ENCODE measurements at places on chromosomes 5 and 9. TPM values are rescaled to one million over a fixed set of nuclear protein-coding genes. Genes with fewer than 3 reads are reported as not detected.

The TNFSF15 gene
- total RNA-seq, result 0.09 TPM

The RNF180 gene
- 0.63 TPM for total RNA-seq

The SEMA5A gene
- 9.9 TPM for total RNA-seq

The SPAG8 gene
- total RNA-seq, result 1.5 TPM

The TRIM41 gene
- total RNA-seq, result 23.2 TPM

The BTNL9 gene
- not detected for total RNA-seq

The HSD17B3 gene
- total RNA-seq, result not detected

The IL4 gene
- total RNA-seq, result not detected

The PCDH12 gene
- total RNA-seq, result under 0.01 TPM

All from bronchial smooth muscle cell (primary cell).